ENCODE measurements at places on chromosomes 3 and 15. TPM values are rescaled to one million over a fixed set of nuclear protein-coding genes. Genes with fewer than 3 reads are reported as not detected.

DNA sequence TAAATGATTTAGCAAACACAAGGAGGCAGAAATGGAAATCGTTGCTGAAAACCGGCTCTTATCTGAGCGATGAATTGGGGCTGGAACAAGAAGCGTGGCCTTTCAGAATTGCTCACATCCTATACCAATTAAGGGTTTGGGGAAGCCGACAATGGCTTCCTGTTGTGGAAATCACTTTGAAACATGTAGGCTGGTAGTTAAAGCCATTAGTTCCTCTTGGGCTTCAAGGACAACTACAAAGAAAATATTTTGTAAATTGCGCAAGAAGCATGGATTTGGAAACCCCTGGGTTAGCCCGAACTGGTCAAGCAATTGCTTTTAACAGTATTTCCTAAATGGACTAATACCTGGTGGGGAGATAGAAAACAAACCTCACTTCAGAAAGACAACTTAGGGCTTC lies 182.4 kb downstream of the ADAMTS9 start:
- no peak for DNase-seq

The SLC38A3 gene
- total RNA-seq = not detected

DNA sequence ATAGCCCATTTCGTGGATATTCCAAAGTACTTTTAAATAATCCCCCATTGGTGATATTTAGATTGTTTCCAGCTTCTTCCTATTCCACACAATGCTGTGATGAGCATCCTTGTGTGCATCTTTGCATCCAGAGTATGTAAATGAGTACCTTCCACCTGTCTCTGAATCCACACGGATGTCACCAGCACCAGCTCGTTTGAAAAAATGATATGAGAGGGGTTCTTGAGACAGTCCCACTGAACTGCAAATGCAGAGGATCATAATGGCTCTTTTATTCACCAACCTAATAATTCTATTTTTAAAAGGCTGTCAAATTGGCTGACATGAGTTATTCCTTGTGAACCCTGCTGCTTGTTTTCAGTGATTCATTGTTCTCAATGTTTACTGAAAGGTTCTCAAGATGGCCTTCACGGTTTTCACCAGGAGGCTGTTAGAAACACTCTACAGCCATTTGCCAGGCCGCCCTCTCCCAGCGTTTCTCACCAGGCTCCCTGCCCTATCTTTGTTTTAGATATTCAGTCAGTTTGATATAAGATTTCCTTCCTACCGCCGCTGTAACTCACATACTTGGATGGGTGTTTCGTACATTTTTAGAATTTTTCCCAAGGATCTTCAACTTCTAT lies 96.7 kb upstream of the PTPRG start:
- no peak for DNase-seq

DNA sequence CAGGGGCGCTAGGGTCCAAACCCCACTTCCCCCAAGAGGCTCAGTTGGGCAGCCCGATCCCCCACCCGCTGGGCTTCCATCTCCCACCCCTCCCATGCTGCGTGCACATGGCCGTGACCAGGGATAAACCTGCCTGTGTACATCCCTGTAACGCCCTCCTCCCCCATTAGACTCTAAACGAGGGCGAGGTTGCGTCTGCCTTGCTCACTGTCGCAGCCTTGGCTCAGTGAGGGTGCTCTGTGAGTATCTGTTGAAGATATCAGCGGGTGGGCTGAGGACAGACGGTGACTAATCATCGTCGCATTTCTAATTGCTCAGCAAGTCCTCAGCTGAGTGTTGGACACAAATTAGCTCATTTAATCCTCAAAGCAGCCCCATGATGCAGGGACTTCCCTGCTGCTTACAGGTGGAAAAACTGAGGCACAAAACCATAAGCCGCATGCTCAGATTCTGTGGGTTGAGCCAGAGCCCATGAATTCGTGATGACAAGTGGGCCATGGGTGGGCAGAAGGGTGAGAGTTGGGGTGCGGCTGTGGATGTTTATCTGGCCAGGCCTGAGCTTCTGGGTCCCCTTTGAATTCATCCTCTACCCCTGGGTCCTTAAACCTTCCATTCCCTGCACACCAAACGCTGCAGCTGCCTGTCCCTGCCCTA lies 26.0 kb downstream of the FBLN2 start:
- peak; percentile 53 for DNase-seq

The IL16 gene
- 0.32 TPM for total RNA-seq

- DNase-seq = no peak
These were observed 345.5 kb downstream of the CHL1 start for GRCh38 chr3:542021-542420.

The CCDC191 gene
- 1.9 TPM for total RNA-seq

- DNase-seq = no peak
These were observed 1603.5 kb downstream of the SI start for GRCh38 chr3:163474766-163475165.

The HRG gene
- not detected for total RNA-seq

DNA sequence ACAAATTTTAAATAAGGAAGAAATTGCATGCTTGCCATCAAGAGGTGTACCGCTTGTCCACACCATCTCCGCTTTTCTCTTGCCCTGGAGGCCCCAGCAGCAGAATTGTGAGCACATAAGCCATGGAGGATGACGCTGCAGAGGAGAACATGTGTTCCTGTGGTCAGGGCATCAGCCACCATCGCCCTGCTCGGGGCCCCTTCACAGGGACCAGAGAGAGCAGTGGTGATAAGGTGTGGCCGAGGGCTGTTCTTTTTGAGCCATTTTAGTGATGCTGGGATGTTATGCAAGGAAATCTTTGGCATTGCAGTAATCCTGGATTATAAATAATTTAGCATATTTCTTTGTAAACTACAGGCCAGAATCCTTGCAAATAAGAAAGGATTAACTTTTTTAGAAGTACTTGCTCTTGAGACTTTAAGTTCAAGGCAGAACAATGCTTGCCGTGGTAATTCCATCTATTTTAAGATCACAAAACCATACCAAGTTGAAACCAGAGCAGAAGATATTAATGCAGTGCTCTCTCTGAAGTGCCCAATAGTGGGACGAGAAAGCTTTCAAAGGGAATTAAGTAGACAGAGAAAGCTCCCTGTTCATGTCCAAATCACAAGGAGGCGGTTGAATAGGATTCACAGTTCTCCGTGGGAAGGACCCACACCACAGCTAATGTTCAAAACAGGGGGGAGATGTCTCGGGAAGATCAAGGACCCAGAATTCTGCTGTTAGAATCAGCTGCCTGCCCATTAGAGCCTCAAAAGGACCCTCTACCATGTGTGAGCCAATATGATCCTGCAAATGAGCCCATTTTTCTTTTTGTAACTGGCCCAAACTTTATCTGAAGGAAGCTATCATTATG lies 338.5 kb downstream of the RORA start:
- DNase-seq = no peak

Measured in fibroblast of villous mesenchyme (primary cell).